Parietal lobe (tissue), 2 donors: ENCODE measurements at places on chromosomes 12 and 14. TPM values are rescaled to one million over a fixed set of nuclear protein-coding genes. Genes with fewer than 3 reads are reported as not detected.

The NEDD8 gene
- 62.3 TPM for total RNA-seq

The AKAP6 gene
- 256 TPM for total RNA-seq

The HPD gene
- not detected for total RNA-seq

The STAC3 gene
- total RNA-seq: 0.94 TPM

The KRT6A gene
- not detected for total RNA-seq

The FLVCR2 gene
- total RNA-seq: 4.4 TPM

The SLCO1A2 gene
- 7.5 TPM for total RNA-seq

The OTX2 gene
- total RNA-seq: 0.31 TPM

The CMA1 gene
- not detected for total RNA-seq

The CLEC6A gene
- not detected for total RNA-seq

The ANG gene
- 2.2 TPM for total RNA-seq

The PRR4 gene
- 13.5 TPM for total RNA-seq

The CMKLR1 gene
- 1.3 TPM for total RNA-seq

The PRIMA1 gene
- not detected for total RNA-seq

The GLIPR1L1 gene
- not detected for total RNA-seq

The INHBE gene
- not detected for total RNA-seq

The SMCO2 gene
- total RNA-seq: 2.2 TPM

The RBP5 gene
- not detected for total RNA-seq

The SCNN1A gene
- total RNA-seq: not detected

The LGALS3 gene
- total RNA-seq: 6.3 TPM

The INTS13 gene
- 24.7 TPM for total RNA-seq

The GPN3 gene
- total RNA-seq: 12.5 TPM

The SLC10A1 gene
- total RNA-seq: not detected

The MED6 gene
- 100 TPM for total RNA-seq

The RNASE7 gene
- total RNA-seq: not detected

The OXA1L gene
- total RNA-seq: 46.0 TPM

The HOXC12 gene
- total RNA-seq: not detected

The KRT86 gene
- not detected for total RNA-seq

The PRIM1 gene
- total RNA-seq: 31.0 TPM

The C12orf50 gene
- total RNA-seq: 0.31 TPM

The SLC17A8 gene
- total RNA-seq: 0.63 TPM

The TMEM132C gene
- total RNA-seq: 1.9 TPM

The RNASE3 gene
- not detected for total RNA-seq

The CCDC60 gene
- not detected for total RNA-seq

The AMDHD1 gene
- total RNA-seq: 0.63 TPM
